ENCODE measurements at places on chromosomes 4 and X.

- DNase-seq, result no peak
Observed at GRCh38 chr4:22416403-22416802, 99.5 kb downstream of the ADGRA3 start.

DNA sequence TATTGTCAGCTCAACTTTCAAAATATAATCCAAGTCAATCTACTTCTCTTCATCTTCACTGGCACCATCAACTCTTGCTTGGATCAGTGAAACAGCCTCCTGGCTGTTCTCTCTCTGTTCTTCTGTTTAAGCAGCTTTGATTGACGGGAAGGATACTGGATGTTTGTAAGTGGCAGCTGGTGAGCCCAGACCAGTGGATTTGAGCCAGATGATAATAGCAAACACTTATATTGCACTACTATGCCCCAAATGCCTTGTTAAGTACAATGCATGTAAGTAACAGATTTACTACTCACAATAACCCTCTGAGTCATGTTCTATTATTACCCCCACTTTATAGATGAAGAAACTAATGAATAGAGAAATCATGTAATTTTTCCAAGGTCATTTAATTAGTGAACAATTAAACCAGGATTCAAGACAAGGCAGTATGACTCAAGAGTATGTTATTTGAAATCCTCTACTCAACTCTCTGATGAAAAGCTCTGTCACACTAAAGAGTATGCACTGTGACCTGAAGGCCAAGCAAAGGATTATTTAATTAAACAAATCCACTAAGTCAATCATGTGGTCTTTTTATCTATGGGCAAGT is 44.8 kb downstream of the SPANXN3 start:
- no peak for DNase-seq

DNA sequence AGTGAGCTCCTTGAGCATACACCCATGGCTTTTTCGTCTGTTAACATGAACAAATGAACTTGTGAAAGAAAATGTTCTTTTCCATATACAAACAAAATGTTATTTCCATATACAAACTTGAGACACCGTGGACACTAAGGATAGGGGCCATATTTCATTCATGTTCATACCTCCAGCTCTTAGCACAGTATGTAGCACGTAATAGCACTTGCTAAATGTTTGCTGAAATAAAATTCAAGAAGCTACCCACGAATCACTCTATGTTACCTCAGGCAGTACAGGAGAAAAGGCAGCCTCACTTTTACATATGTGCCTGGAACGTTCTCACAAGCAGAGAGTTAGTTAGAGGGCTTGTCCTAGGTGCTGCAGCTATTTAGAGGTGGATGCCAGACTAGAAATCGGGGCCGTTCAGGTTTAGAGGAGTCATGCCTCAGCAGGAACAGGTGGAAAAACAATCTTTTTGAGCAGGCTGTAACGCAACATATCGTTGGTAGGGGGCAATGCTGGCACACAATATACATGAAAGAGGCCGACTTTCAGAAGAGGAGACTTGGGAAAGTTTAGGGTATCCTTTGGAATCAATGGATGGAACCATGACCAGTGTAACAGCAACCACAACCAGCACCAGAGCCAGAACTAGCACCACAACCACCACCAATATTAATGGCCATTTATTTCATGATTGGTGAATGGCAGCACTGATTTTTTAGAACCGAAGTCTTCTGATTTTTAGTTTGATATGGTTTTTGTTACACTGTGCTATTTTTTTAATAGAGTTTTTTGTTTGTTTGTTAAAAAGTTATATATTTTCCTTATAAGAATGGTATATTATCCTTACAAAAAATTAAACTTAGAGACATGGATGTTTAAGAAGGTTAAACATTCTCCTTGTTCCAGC is 14.8 kb upstream of the PAQR3 start:
- DNase-seq, result no peak

- no peak for DNase-seq
Observed at GRCh38 chr4:107993969-107994368, 4.3 kb downstream of the HADH start.

GRCh38 chrX:28706964-28707363 is 119.7 kb downstream of the IL1RAPL1 start:
- no peak for DNase-seq

DNA sequence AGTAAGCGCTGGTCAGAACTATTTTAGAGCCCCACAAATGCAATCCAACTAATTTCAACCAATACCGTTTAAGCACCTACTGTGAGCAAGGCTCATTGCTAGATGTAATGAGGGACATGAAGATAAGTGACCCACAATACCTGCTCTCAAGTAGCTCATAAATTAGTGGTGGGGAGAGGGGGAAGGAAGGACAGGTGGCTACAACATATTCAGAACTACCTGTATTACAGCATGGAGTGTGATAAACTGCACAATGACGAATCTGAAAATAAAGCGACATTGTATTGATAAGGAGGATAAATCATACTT is 311.6 kb upstream of the DIAPH2 start:
- no peak for DNase-seq

- no peak for DNase-seq
Observed at GRCh38 chrX:15769300-15769954, 20.9 kb upstream of the ZRSR2 start.

DNA sequence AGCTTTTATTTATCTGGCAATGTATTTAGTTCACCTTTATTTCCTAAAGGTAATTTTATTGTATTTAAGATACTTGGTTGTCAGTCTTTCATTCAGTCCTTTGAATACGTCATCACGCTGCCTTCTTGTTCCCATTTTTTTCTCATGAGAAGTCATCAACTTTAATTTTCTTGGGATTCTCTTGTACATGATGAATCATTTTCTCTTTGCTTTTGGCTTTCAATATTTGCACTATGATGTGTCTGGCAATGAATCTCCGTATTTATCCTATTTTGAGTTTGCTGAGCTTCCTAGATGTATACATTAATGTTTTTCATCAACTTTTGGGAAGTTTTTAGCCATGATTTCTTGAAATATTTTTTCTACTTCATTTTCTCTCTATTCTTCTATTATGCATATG is 28.4 kb downstream of the CLDN2 start:
- no peak for DNase-seq

DNA sequence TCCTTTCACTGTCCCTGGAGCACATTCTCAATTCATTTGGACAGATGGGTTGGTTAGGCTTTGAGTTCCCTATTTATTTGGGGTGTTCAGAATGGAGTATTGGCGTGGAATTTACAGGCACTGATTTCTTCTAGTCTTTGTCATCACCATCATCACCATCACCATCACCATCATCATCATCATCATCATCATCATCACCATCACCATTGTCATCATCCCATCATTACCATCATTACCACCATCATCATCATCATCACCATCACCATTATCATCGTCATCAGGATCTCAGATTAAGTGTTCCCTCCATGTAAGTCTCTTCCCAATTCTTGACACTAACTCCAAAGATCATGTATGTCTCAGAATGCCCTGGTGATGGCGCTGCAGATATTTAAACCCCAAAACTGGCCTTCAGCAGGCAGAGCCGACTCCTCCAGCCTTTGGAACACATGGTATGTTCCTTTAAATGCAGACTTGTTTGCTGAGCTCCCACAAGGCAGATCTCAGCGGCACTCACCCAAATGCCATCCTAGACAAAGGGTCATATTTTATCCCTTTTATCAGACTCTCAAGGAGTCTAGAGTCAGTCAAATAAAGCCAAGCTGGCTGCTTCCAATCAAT is 19.8 kb upstream of the FAM9A start:
- no peak for DNase-seq

- DNase-seq, result no peak
Observed at GRCh38 chr4:38728631-38729141, 54.1 kb downstream of the TLR10 start.

GRCh38 chr4:184645904-184646610 is 3.2 kb downstream of the CASP3 start:
- no peak for DNase-seq

- no peak for DNase-seq
Observed at GRCh38 chr4:6825403-6825802, 42.9 kb downstream of the KIAA0232 start.

DNA sequence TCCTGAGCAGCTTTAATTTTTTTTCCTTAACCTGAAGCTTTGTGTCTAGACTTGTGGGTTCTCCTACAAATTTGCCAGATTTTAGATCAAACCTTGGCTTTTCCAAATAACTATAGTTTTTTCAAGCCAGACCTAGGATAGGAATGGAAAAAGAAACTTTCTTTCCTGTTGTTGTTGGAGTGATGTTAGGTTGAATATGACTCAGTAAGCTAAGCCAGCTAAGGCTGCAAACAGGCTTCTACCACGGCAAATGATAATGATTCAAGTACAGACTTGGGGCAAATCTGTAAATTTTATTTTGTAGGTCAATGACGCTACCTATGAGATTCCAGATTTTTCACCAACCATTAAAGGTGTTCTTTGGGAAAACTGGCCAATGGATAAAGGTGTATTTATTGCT is 45.6 kb downstream of the WDR19 start:
- DNase-seq, result no peak

DNA sequence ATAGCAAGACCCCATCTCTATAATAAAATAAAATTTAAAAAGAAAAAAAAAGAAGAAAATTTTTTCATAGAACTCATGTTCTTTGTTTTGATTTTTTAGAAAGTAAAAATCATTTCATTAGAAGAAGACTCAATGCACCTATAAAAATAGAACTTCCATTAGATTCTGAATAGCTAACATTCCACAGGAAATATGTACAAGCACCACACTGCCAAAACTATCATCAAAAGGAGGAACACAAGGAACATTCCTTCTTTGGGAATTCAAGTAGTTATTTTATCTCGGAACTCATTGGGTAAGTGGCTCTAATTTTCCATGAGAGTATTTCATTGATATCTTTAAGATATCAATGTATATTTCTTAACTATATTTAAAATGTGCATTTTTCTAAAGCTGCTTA is 157.6 kb downstream of the CAMK2D start:
- no peak for DNase-seq

- DNase-seq, result no peak
Observed at GRCh38 chrX:2425286-2426071, 75.3 kb downstream of the DHRSX start.

GRCh38 chrX:40552768-40553167 is 28.0 kb upstream of the ATP6AP2 start:
- no peak for DNase-seq

GRCh38 chr4:151561551-151562256 is 152.7 kb downstream of the FHIP1A start:
- no peak for DNase-seq
